Spleen (tissue), 13 donors: ENCODE measurements at places on chromosomes 7 and 10.
A peak's percentile ranks its signal among the peaks of the same experiment; 100 is the strongest.

DNA sequence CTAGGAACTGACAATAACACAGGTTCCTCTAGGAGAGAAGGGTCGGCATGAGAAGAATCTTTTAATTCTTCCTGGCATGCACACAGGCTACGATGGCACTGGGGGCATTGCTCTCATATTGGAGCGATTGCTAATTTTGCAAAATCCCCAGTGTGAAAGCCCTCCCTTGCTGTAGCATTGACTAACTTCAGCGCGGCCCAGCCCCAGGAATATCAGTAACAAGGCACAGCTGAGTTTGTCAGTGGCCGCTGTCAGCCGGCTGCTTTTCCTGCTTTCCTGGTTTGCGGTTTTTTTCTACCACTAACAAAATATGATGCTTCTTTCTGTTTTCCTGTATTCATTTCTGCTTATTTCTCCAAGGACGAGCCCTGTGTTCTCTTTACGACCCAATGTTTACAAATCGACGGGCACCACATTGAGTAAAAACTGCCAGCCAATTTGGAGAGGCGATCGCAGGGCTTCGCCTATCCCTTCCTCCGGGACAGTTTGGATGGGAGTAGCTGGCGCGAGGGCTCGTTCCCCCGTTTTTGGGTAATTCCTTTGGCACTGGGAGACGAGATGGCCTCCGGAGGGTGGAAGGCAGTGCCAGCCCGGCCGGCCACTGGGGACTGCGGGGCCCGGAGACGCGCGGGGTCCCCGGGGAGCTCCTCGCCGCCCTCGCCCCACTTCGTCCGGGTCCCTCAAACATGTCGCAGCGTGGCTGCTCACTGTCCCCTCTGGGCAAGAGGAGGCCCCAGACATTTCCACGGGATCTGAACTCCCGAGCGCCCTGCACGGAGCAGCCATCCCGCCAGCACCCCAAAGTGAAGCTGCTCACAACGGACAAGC is 967 bp downstream of the ADARB2 start:
- DNase-seq, result no peak

- peak; percentile 89 for DNase-seq
These were observed at the start of gene DENND11 for GRCh38 chr7:141702047-141702567. DENND11 (minus strand) TSS chr7:141702166; CDS start chr7:141702153, 13 bp downstream.

GRCh38 chr10:103806395-103807187 is 48.8 kb downstream of the SH3PXD2A start:
- DNase-seq, result peak; percentile 38

DNA sequence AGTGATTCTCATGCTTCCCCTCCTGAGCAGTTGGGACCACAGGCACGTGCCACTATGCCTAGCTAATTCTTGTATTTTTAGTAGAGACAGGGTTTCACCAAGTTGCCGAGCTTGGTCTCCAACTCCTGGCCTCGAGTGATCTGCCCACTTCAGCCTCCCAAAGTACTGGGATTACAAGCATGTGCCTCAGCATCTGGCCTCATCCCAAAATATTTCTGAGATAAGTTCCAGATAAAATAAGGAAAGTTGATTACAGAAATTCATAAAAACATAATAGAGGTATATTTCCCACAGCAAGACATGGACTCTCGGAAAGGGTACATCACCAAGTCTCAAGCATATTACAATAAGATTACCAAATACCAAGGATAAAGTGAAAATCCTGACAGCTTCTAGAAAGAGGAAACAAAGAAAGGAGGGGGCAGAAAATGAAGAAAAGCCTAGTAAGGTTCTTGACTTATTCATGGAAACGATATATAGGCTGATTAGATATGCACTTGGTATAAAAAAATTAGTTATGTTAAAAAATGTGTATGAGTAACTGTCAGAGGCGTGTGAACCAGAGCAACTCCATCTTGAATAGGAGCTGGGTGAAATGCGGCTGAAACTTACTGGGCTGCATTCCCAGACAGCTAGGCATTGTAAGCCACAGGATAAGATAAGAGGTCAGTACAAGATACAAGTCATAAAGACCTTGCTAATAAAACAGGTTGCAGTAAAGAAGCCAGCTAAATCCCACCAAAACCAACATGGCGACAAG is 35.0 kb downstream of the IQUB start:
- no peak for DNase-seq

DNA sequence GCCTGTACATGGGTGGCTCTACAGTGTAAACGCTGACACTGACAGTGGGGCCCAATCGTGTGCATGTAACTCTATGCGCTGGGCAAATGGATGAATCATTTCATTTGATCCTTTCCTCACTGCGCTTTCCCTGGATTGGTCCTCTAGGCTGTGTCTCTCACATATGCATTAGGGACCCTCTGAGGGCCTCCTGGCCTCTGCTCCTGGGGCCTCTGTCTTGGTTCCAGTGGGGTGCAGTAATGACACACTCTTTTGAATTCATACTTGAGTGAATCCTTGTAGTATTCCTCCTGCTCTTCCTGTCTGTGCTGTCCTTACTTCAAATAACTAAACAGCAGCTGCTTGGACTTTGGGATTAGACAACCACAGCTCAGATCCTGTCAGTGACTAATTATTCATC is 176.5 kb upstream of the ADO start:
- no peak for DNase-seq

DNA sequence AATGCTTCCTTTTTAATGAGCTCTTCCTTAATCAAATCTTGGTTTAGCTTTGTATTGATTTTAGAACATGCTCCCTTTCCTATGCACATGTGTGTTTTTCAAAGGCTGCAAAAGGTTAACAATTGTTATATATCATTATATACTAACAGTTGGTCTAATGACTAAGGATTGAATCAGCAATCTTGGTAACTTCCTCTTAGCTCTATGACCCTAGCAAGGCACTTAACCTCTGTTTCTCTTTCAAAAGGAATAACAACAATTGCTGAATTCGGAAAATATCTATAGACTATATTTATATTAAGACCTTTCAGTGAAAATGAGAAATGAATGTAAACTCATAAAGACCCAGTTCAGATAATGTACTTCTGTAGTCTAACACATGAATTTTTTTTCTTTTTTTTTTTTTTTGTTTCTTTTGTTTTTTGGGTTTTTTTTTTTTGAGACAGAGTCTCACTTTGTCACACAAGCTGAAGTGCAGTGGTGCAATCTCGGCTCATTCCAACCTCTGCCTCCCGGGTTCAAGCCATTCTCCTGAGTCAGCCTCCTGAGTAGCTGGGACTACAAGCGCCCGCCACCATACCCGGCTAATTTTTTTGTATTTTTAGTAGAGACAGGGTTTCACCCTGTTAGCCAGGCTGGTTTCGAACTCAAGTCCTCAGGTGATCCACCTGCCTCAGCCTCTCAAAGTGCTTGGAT is 48.8 kb downstream of the HOXA1 start:
- DNase-seq, result no peak

DNA sequence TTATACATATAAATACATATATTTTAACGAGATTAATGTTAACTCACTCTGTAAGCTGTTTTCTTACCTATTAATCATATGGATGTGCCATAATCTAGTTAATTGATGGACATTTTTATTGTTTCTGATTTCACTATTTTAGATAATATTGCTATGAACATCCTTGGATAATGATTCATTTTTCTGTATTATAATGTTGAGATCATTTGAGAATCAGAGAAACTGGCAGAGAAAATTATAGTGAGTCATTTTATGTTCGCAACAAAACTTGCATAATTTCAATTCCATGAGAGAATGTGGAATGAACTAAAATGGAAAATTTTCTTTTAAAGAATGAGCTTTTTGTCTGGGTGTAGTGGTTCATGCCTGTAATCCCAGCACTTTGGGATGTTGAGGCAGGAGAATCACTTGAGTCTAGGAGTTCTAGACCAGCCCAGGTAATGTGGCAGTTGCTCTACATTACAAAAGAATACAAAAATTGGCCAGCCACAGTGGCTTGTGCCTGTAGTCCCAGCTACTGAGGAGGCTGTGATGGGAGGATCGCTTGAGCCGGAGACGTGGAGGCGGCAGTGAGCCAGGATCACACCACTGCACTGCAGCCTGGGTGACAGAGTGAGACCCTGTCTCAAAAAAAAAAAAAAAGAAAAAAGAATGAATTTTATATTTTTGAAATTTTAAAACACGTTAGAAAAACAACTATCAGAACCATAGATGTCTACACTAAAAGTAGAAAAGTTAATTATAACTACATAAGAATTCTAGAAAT is 40.5 kb downstream of the PAPSS2 start:
- DNase-seq, result no peak

- DNase-seq, result no peak
These were observed 19.4 kb downstream of the STEAP1B start for GRCh38 chr7:22480523-22481075.

DNA sequence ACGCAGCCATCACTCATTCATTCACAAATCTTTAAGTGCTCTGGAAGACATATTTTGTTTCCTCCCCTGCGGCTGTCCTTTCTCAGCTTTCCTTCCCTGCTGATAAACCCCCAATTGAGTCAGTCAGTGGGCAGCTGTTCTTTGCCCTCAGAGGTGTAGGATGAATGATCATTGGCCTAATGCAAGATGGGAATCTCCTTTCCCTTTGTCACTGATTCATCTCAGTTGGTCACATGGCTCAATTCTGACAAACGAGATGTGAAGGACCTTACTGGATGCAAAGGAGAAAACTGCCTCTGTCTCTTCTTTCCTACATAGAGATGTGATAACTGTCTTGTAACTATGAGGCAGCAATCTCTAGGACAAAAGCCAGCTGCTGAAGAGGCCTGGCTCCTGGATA is 44.6 kb downstream of the COL28A1 start:
- DNase-seq, result no peak

DNA sequence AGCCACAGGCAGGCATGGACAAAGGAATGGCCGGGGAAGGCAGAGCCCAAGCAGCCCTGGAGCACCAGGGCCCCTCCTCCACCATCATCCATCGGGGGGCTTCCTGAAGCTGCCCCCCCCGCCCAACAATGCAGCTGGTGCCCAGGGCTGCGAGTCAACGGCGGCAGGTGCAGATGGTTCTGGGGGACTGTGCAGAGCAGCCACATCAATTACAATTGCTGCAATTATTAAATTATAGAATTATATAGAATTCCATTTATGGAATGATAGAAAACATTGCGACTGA is 28.3 kb downstream of the EBF3 start:
- DNase-seq, result no peak

- no peak for DNase-seq
These were observed 137.3 kb downstream of the TCF7L2 start for GRCh38 chr10:113087165-113088029.

DNA sequence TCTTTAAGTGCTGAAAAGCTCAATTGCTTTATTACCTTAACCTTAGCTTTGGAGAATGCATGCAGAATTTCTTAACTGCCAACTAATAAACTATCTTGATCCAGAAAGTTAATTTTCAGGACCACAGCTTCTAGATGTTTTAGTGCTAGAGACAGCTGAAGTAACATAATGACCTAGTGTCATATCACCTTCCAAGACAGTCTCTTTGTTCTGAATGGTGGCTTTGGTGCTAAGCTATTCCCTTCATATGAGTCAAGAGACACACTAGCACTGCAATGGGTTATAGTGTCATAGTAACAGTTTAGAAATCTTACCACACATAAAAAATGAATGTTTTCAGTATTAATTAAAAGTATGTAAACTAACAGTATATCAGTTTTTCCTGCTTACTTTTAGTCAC is 115.4 kb upstream of the LRRN3 start:
- no peak for DNase-seq
